ENCODE measurements at places on chromosomes 6 and 20.

DNA sequence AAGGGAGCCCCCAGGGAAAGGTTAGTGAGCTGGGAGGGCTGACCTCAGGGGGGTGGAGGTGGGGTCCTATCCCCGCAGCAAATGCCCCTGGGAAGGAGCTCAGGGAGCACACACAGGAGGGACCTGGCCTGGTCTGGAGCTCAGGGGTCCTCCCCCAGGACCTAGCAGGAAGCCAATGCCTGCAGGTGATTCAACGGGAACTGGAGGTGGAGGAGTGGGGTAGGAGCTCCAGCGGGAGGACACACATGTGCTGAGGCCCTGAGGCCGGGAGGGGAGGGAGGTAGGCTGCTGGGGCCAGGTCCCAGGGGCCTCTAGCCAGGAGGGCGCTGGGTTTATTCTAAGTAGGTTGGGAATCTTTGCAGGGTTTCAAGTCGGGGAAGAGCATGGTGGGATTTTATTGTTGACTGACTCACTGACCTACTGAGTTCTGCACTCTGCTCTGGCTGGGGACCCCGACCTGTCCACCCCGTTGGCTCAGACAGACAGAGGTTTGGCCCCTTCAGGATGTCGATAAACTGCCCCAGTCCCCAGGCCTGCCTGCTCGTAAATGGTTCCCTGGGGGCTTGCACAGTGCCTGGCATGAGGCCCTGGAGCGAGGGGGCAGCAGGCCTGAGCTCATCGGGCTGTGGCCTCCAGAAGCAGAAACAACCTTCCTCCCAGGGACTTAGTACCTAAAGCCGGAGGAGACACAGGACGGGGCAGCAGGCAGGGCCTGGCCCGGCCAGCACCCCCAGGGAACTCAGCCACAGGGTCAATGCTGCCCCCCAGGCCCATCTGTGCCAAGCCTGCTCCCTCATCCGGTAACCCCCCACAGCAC is 62.3 kb downstream of the RIPOR3 start:
- DNase-seq, result no peak

- no peak for DNase-seq
Observed at GRCh38 chr20:11315525-11315924, 602.2 kb upstream of the BTBD3 start.

GRCh38 chr6:158767709-158768108 is 51.5 kb downstream of the EZR start:
- DNase-seq, result no peak

DNA sequence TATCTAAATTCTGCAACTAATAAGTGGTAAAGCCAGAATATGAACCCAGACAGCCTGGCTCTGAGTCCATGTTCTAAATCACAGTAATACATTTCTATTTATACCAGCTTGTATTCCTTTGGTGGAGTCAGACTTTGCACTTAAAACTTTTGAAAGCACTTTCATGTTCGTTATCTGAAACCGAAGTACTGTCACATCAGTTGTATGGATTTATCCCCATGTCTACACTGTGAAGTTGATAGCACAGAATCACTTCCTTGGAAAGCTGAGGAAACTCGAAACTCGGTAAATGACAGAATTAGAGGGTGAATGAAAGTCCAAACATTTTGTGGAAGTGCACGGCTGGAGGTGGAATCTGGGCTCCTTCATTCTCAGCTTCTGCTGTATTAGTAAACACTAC is 28.3 kb upstream of the CTAGE9 start:
- no peak for DNase-seq

DNA sequence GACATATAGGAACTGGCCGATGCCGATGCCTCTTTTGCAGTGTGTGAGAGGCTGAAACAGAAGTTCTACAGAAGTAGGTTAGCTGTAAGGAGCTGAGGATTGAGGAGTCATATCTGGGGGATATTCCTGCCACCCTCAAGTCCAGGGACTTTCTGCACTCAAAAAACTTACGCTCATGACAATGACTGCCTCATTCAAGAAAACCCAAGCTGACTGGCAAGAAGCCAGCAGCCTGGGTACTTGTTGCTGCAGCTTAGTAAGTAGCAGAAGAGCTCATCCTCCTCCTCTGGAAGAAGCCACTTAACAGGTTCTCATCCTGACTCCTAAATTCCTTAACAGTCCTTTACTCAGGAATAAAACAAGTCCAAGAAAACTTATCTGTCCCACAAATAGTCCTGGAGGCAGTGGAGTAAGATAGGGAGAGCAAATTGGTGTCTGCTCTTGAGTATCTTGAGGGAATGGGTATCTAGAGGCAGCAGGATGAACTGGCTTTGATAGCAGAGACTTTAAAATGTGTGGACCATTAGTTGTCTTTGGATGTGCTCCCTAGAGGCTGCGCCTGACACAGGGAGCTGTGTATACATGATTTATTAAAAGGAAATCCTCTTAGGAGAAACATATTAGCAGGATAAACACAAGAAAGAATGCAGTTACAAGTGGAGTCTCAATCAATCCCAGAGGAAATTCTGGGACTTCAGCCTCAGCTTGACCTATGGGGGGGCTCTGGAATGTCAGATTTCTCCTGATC is 7.4 kb downstream of the CALHM5 start:
- DNase-seq, result no peak

- DNase-seq, result no peak
Observed at GRCh38 chr6:148286563-148286962, 56.1 kb upstream of the SASH1 start.

- no peak for DNase-seq
Observed at GRCh38 chr20:12808006-12808567, 200.7 kb upstream of the SPTLC3 start.

DNA sequence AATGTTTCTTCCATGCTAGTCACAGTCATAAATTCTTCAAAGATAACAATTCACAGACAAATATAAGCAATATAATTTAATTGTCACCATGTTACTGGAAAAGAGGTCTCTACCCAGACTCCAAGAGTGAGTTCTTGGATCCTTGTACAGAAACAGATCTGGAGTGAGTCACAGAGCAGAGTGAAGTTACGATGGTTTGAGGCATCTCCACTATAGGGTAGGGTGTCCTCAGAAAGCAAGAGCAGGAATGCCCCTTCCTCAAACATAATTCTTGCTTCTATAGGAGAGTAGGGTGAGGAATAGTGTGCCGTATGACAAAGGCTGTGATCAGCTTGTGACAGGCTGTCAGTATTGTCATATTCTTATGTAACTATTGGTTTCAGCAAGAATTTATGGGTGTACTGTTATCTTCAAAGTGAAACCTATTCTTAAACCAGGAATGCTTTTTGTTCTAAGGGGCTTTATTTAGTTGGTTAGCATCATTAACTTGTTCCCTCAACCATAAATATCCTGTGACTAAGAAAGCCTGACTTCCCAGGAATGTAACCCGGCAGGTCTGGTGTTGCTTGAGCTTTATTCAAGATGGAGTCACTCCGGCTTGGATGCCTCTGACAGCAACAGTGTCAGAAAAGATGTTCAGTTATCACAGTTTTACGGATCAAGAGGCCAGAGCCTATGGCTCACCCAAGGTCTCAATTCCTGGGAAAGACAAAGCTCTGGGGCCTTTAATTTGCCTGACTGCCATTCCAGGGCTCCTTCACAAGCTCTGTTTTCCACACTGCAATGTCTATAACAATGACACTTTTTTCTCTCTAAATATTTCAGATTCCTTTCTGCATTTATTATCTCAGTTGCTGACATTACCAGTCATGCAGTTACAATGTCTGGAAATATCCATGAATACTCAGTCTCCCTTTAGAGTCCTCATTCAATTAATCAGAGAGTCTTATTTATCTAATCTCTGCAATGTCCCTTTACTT is 298.6 kb downstream of the C6orf118 start:
- no peak for DNase-seq

GRCh38 chr6:15501826-15502445 is 160.9 kb downstream of the DTNBP1 start:
- DNase-seq, result no peak

- DNase-seq, result no peak
Observed at GRCh38 chr20:37697314-37697713, 3.5 kb downstream of the CTNNBL1 start.

GRCh38 chr6:113953346-113953745 is 17.6 kb downstream of the HDAC2 start:
- no peak for DNase-seq

GRCh38 chr6:168031411-168031971 is 34.0 kb downstream of the KIF25 start:
- no peak for DNase-seq

DNA sequence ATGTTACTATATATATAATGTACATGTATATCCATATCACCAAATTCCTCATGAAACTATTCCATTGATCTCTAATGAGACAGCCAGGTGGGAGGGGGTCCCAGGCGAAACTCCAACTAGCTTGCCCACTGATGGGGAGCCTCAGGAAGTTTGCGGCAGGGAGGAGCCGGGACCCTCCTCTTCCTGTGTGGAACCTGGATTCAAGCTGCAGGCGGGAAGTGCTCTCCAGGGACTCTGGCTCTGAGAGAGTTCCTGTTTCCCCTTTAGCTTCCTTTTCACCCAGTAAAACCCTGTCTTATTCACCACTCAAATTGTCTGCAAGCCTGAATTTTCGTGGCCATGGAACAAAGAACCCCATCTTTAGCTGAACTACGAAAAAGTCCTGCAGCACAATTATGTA is 152.2 kb downstream of the OPN5 start:
- DNase-seq, result no peak

DNA sequence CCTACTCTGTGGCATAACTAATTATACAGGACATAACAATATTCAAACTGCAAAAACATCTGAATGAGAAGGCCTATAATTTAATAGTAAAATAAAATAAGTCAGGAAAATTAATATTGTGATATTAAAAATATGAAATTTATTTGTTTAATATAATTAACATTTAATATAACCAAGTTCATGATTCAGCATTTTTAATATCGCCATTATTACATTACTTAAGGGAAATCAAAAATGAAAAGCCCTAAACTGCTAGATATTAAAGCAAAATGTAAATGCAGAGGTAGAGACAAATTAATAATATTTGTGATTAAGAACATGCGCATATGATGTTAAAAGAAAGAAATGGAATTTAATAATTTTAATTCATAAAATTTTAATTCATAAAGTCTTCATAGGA is 683.4 kb upstream of the EYS start:
- no peak for DNase-seq

GRCh38 chr6:142968601-142969000 is 23.6 kb upstream of the HIVEP2 start:
- DNase-seq, result no peak

- no peak for DNase-seq
Observed at GRCh38 chr6:150567823-150568383, 31.8 kb upstream of the PLEKHG1 start.

Data from stimulated activated CD4-positive, alpha-beta T cell treated with anti-CD3 and anti-CD28 coated beads, TNF-alpha, amount 100 ng/mL, for 4 hours (primary cell).